B cell (primary cell): ENCODE measurements at places on chromosomes 5 and 9.
A peak's percentile ranks its signal among the peaks of the same experiment; 100 is the strongest.

GRCh38 chr9:83652433-83652832, 29.5 kb downstream of the IDNK start:
- no peak for DNase-seq

DNA sequence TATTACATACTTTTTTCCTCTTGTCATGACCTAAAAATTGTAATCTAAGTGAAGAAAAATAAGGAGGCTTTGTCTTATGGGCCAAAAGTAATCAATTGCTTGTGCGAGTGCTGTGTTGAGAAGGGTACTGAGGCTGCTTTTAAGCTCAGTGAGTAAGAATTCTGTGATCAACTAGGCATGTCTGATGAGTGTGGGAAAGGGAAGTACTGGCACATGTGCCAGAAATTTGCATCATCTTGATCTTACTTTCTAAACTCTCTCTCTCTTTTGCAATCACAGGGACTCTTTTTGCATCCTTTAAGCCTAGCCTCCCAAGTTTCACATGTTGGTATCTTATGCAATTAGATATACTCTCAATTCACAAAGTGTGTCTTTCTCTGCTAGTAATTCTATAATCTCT, 329.9 kb downstream of the KIF4B start:
- DNase-seq: no peak

DNA sequence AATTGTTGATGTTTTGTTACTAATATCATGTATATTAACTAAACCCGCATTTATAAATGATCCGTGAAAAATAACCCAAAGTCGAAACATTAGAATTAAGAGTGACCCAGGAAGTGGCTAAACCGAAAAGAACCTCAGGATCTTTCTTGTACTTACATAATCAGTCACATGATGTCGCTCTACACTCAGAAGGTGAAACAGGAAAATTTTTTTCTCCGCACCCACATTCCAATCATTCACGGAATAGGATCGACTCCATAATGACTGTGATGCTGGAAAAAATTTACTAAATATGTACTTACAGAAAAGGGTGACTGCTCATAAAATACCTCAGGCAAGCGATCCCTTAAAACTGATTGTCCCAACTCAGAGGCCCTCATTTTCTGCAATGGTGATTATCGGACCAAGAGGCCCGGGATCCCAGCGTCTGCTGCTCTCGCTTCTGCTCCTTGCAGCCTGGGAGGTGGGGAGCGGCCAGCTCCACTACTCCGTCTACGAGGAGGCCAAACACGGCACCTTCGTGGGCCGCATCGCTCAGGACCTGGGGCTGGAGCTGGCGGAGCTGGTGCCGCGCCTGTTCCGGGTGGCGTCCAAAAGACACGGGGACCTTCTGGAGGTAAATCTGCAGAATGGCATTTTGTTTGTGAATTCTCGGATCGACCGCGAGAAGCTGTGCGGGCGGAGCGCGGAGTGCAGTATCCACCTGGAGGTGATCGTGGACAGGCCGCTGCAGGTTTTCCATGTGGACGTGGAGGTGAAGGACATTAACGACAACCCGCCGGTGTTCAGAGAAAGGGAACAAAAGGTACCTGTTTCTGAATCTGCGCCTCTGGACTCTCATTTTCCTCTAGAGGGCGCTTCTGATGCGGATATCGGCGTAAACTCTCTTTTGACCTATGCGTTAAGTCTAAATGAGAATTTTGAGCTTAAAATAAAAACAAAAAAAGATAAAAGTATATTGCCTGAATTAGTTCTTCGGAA, at the start of gene PCDHA12:
TSS of gene PCDHA12 (plus strand) at position 224 of the 981 bp plus-strand sequence. CDS start at position 389, 165 bp downstream.
- DNase-seq: no peak

GRCh38 chr9:36450110-36450732, 50.2 kb upstream of the RNF38 start:
- peak; percentile 40 for DNase-seq
